Left renal cortex interstitium (tissue), 4 donors: ENCODE measurements at places on chromosomes 6 and 20.

DNA sequence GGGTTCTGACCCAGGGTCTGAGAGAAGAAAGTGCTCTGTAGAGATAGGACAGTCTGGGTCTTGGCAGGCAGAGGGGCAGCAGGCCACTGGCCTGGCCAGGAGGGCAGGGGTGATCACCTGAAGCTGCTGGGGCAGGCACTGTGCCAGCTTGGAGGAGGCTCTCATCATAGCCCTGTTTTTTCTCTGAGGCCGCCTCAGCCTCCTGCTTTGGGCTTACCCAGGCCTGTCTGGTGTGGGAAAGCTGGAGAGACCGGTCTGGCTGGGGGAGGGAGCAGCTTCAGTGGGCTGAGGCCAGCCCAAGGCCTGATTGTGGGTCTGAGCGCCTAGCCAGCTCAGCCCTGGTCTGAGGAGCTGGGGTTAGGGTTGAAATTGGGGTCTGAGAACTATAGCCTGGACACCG lies 3.9 kb downstream of the LPIN3 start:
- no peak for DNase-seq

DNA sequence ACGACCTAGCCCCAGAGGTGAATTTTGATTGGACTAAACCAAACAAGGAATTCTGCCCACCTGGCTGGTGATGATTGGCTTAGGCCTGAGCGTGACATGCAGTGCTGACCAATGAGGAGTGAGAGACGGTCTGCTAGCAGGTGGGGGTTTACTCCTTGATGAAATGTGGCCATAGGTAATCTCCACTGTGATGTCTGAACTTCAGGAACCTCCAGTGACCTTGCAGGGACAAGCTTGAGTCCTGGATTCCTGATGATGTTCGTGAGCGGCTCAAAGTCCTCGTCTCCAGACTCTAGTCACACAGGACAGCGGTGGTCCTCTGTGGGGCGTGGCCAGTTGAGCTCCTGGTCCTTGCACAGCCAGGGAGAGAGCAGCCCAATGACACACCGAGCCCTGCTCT lies 8.4 kb downstream of the VSX1 start:
- DNase-seq: no peak

GRCh38 chr6:164507206-164507940 lies 802.0 kb downstream of the C6orf118 start:
- peak; percentile 26 for DNase-seq

DNA sequence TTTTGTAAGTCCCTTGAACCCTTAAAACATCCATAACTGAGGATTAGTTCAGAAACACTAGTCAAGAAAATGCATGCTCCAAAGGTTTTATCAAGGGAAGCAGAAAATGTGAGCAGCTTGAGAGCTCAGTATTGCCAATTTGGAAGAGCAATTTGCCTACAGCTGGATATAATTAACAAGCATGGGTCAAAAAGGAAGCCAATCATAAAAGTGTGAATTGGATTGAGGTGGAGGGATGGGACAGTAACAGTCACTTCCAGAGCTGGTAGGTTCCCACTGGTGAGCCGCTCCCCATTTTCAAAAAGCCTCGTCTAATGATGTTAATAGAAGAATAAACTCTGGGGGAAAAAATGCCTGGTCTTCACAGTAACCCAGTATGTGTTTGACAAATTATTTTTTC lies 5.0 kb upstream of the PTPRK start:
- no peak for DNase-seq
